ENCODE measurements at places on chromosomes 16 and 17.
A peak's percentile ranks its signal among the peaks of the same experiment; 100 is the strongest.

GRCh38 chr17:27481327-27481726, 25.1 kb downstream of the KSR1 start:
- peak; percentile 46 for DNase-seq

- no peak for DNase-seq
Observed at GRCh38 chr17:31453896-31454295, 62.4 kb downstream of the RAB11FIP4 start.

DNA sequence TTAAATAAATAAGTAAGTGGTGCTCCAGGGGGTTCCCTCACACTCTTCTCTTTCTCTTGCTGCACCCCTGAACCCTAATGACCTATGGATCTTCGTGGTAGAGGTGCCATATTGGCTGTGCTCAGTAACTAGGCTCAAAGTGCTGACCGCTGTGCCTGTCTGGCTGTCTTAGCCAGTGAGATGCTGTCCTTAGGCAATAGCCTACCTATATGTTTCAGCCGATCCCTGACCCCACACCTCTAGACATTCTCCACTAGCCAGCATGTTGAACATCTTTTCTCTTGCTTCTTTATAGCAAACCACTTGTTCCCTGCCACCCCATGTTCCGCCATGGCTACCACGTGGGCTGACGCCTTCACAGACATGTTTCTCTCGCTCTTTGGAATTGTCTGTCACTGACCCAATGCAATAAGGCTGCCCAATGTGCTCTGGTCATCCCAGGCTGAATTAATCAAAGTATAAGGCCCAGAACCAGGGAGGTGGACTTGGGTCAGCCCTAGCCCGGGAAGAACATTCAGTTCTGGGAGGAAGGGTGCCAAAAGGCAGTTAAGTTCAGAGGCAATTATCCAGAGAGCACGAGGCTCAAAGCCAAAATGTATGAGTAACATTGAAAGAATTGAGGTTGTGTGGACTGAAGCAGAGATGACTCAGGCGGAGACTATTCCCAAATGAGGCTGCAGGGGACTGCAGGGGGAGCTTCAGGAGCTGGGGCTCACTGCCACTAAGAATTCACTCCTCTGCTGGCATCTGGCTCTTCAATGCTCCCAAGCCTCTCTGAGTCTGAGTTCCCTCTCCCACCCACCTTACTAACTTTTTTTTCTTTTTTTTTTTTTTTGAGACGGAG, 28.7 kb upstream of the TNRC6A start:
- DNase-seq, result no peak

DNA sequence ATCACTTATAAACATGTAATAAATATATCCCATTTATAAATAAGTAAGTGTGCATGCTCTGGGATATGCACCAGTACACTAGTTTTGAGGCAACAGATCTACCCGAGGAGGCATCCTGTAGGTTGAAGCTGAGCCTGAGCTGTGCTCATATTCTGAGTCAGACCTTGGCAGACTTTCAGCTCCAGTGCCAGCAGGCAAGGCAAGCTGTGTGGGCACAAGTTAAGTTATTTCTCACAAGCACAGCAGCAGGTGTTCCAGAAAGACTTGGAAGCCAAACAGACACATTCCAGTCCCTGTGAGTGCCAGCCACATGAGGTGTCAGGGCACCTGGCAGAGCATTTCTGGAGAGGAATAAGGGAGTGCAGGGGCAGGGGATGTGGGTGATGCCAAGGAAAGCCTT, 1.3 kb upstream of the CLEC19A start:
- no peak for DNase-seq

- DNase-seq, result no peak
Observed at GRCh38 chr17:74962622-74963394, 9.8 kb downstream of the HID1 start.

DNA sequence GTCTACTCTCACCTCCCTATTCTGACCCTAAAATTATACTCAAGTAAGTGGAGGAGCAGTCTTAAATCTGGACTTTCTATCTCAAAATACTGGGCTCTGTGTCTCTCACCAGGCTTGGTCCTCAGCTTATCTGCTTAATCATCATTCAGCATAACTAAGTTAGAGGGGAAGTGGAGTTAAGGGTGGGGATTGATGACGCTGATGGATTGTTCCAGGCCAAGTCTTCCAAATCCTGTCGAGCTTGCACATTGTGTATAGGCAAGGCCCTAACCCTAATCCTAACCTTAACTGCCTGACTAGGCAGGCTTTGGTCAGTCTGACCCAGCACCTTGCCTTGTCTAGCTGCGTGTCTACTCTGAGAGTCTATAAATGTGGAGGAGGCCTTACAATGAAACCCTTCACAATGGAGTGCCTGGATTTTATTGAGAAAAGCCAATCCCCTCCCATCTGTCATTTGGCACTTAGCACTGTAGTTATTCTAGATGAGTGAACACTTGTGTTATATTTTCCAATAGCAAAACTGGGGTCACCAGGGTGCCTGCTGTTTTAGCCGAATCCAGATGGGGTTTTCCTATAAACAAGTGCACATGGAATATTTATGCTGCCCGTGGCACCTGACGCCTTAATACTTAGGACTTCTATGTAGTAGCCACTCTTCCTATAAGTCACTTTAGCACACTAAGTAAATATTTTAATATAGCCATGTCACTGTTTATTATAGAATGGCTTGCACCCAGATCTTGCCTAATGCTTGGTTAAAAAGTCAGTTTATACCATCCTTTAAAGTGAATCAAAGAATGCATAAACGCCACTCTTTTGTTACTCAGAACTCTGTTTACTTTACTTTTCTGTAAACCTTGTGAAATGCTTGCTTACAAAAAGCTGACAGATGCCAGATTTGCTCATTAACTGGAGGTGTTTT, 193.2 kb upstream of the MYOCD start:
- no peak for DNase-seq

DNA sequence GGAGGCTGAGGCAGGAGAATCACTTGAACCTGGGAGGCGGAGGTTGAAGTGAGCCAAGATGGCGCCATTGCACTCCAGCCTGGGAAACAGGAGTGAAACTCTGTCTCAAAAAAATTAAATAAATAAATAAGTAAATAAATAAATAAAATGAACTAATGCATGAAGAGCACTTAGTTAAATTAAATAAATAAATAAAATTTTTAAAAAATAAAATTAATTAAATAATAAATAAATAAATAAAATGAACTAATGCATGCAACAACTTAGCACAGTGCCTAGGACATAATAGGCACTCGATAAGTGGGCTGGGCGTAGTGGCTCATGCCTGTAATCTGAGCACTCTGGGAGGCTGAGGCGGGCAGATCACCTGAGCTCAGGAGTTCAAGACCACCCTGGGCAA, 15.6 kb upstream of the CEP20 start:
- no peak for DNase-seq

- no peak for DNase-seq
Observed at GRCh38 chr16:78490847-78491246, 391.4 kb downstream of the WWOX start.

- peak; percentile 87 for DNase-seq
Observed at GRCh38 chr16:89505204-89506112, 2.7 kb upstream of the SPG7 start.

- DNase-seq, result no peak
Observed at GRCh38 chr17:72392056-72393010, 271.5 kb downstream of the SOX9 start.

- no peak for DNase-seq
Observed at GRCh38 chr16:22694887-22695382, 119.0 kb upstream of the HS3ST2 start.

- DNase-seq, result no peak
Observed at GRCh38 chr16:12586701-12587100, 217.0 kb downstream of the CPPED1 start.

DNA sequence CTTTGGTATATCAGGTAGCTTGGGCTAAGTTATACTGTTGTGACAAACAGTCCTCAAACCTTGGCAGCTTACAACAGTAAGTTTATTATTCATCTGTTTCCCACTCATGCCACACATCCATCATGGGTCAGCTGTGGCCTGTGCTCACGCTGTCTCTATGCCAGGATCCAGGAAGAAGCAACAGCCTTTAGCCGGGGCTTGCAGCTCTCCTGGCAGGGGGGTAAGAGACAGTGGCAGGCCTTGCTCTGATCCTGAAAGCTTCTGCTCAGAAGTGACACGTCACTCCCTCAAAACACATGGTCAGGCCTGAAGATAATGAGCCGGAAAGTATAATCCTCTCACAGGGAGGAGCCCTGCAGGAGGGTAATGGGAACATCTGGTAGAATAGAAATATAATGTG, 377.6 kb downstream of the CPPED1 start:
- no peak for DNase-seq

DNA sequence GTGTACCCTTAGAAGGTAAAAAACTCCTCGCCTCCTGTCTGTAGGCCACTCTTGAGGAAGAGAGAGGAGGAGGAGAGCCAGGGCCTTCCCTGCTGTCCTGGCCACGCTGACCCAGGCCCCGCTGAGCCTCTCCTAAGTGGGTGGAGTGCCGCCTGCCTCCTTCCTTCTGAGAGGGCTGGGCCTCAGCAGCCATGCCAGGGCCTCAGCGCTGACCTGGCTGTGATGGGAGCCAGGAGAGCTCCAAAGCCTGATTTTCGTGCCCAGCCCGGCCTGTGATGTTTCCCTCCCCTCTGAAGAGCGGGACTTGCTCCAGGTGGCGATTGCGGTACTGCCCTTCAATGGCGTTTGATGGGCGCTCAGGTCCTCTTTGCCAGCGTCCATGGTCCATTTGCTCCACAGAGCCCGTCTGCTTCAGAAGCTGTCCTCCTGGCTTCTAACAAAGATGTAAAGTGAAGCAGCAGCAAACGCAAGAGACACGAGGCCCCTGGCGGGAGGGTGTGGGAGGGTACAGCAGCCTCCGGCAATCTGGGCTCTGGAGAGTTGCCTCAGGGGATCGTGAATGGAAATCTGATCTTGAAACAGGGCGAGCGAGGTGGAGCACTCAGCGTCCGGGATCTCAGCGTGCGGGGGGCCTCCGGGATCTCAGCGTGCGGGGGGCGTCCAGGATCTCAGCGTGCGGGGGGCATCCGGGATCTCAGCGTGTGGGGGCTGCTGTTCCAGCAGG, 93.5 kb downstream of the NPIPB11 start:
- no peak for DNase-seq

DNA sequence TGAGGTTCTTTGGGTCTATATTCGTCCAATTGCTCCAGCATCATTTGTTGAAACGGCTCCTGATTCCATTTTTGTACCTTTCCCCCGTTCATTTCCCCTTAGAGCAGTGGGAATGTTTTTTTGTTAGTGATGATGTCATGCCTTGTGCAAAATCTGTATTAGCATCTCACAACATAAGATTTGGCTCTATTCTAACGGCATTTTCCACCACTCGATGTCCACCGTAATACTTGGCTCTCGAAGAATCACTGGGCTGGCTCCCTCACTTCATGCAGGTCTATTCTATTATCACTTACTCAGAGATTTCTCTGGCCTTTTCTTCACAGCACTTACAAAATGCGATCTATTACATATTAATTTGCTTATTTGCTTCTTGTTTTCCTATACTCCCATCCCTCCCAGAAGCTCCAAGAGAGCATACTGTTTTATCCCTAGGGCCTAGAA, 571 bp upstream of the NME1 start:
- DNase-seq, result no peak

DNA sequence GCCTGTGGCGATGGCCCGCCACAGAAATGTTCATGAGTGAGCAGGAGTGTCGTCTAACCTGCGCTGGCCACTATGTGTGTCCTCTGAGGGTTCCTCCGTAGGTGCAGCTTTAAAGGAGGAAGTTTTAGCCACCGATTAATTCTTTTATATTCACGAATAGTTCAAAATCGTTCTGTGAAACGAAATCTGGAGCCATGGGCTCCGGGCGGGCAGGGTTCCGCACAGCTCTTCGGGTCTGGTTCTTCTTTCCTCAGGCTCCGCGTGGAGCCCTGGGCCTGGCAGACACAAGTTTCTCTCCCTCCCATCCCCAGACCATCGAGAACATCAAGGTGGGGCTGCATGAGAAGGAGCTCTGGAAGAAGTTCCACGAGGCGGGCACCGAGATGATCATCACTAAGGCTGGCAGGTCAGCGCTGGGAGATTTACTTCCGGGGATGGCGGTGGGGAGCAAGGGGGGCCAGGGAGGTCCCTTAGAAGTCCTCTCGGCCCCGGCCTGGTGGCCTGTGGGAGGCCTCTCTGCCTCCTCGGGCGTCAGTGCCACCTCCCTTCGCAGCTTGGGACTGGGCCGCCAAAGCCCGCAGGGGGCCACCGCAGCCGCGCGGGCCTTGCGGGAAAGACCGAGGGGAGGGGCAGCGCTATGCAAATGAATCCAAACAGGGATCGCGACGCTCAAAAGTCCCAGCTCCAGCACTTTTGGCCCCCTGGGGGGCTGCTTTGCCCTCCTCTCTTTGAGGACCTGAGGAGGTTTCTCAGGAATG, 5.2 kb downstream of the TBX4 start:
- DNase-seq, result no peak

DNA sequence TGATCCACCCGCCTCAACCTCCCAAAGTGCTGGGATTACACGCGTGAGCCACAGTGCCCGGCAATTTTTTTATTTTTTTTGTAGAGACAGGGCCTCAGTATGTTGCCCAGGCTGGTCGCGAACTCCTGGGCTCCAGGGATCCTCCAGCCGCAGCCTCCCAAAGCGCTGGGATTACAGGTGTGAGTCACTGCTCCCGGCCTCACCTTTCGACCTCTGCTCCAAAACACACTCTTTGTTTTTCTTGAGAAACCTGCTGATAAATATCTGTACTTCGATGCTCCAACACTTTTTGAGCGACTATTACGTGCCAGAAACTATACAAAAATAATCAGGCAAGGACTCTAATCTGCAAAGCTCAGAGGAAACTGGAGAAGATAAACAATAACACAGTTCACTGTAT, 1.0 kb downstream of the MED1 start:
- no peak for DNase-seq

- no peak for DNase-seq
Observed at GRCh38 chr16:2779978-2780898, 3.2 kb upstream of the ELOB start.

DNA sequence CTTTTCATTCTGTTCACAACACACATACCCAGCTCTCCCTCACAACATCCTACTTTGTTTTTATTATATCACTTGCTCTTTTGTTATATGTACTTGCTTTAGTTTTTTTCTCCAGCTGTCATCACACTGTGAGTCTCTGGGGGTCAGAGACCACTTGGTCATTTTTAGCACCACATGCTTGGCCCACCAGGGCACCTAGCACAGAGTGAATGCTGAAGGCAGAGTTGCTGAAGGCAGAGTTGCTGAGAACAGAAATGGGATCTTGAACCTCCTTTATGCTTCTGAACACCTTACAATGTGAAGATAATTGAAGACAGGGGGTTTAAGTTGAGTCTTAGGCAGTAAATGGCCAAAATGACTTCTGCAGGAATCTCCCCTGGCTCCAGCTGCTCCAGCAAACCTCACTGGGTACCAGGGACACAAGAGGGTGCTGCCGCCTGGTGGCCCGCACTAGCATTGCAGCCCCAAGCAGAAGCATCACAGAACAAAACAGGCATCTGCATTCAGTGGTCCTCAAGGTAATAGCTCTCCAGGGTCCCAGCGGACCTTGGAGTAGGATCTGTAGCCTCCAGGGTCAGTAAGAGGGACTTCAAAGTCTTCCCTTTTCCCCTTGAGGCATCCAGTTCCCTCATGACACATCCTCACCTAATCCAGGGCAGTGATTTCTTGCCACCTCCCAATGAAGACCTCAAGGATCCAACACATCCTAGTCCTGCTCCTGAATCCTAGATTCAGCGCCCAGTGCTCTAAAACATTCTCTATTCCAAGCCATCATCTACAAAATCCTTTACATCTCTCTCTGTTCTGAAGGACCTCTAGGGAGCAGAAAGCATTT, 1972.6 kb downstream of the TP53TG3F start:
- no peak for DNase-seq

GRCh38 chr17:48567646-48568354, 10.3 kb downstream of the HOXB4 start:
- DNase-seq, result no peak

- no peak for DNase-seq
Observed at GRCh38 chr17:81685108-81685507, 1.3 kb downstream of the HGS start.

- no peak for DNase-seq
Observed at GRCh38 chr16:17237350-17237944, 233.3 kb downstream of the XYLT1 start.

Data from effector memory CD8-positive, alpha-beta T cell (primary cell).